Sigmoid colon (tissue), 7 donors: ENCODE measurements at places on chromosomes 2 and 18. TPM values are rescaled to one million over a fixed set of nuclear protein-coding genes. Genes with fewer than 3 reads are reported as not detected.

C2orf81 gene
- 2.2 TPM for total RNA-seq

DNA sequence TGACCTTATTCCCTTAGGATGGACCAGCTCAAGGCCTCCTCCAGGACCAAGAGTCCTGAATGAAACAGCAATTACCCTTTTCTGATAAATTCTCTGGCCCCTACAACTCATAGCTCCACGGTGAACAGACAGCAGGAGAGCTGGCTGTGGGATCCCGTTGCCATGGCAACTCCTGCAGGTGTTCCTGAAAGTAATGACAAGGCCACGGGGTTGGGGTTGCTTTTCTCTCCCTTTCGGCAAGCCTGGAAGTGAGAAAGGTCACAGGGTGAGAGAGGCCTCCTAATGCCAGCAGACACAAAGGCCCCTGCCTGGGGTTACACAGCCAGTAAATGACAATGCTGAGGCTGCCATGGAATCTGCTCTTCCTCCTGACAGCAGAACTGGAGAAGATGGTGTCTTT is 403.0 kb downstream of the NBAS start:
- H3K4me1 ChIP-seq = peaks cover 8% of the 10 kb centered on the region
- H3K4me3 ChIP-seq = no peak overlapping the region
- no peaks in the 10 kb centered on the region for H3K36me3 ChIP-seq

DNA sequence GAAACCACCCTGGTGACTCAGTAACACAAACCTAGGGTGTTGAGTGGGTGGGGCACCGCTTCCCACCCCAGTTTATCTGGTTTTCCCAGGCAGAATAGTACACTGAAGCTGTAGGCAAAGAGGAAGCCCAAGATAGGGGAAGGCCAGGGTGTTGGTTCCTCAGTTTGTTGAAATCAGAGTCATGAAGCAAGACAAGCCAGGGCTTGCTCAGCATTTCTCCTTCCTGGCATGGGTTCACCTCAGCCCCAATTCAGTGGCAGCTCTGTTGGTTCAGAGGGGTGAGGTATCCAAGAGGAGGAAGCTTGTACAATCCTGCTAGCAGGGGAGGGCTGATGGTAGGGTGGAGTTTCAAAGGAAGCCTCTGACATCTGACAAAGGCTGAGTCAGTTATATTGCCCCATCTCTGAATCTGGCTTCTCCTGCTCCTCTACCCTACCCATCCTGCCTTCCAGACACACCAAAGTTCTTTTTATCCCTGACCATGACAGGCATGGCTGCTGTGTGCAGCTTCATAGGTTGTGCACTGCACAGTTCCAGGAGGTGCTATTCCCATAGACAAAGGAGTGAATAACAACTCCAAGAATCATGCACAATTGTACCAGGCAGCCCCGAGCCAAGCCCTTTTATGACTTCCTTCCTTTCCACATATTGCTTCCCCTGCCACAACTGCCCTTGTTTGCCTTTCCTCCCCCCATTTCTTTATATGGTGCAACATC is 24.9 kb upstream of the RAB10 start:
- peak; percentile 79 for DNase-seq
- H3K36me3 ChIP-seq = no peaks in the 10 kb centered on the region
- no peaks in the 10 kb centered on the region for H3K27me3 ChIP-seq

DNA sequence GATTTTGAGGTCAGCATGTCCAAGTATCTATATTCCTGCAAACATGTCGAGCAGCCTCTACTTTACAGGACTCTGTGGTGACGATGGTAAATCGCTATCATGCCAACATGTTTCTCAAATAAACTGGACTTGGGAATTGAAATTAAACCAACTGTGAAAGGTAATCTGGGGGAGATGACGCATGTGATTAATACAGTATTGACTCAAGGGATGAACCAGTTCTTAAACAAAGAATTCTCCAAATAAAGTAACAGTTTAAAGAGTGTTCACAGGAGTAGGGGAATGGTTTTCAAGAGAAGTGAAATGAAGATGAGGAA is 54.3 kb downstream of the THUMPD2 start:
- no peak for DNase-seq
- H3K36me3 ChIP-seq = no peaks in the 10 kb centered on the region
- no peaks in the 10 kb centered on the region for H3K27me3 ChIP-seq

DYNC2LI1 gene
- total RNA-seq = 21.0 TPM

GRCh38 chr2:110834134-110834827 is 101.9 kb downstream of the ACOXL start:
- H3K27me3 ChIP-seq = no peaks in the 10 kb centered on the region
- no peak overlapping the region for H3K27ac ChIP-seq
- no peaks in the 10 kb centered on the region for H3K36me3 ChIP-seq
- H3K4me3 ChIP-seq = no peak overlapping the region

DNMT3A gene
- 18.1 TPM for total RNA-seq

DNA sequence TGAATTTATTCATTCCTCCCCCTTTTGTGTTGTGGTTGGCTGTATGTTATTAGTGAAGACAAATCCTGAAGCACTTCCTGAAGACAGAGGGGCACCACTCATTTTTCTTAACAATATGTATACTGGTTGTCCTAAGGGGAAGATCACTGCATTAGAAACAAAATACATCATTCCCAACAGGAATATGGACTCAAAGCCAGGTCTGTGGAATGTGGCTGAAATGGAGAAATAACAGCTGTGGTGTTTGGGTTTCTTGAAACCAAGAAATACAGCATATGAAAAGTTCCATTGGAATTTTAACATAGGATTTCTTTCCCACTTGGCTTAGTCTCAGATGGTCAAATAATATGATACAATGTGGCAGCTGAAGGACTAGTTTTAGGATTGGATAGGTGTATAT is 267.6 kb downstream of the KCNE4 start:
- no peak overlapping the region for H3K4me3 ChIP-seq
- H3K27ac ChIP-seq = no peak overlapping the region
- no peaks in the 10 kb centered on the region for H3K27me3 ChIP-seq

CAVIN2 gene
- total RNA-seq = 138 TPM

ASB18 gene
- not detected for total RNA-seq

DNA sequence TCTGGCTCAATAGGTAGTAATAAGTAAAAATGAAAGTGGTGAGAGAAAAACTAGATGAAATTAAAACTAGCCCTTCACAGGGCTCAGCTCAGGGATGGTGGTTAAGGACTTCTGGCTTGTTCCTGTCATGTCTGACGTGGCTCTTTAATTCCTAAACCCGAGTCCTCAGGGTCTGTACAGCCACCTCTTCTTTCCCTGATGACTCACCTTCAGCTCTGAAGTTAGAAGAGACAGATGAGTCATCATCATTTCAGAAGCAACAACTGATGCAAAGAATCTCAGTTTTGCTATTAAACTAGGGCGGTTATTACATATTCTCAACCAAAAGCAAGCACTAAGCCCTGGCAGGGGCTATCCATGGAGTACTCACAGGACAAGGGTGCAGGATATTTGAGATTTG is 24.0 kb upstream of the ITGB6 start:
- H3K36me3 ChIP-seq = no peaks in the 10 kb centered on the region
- no peak for DNase-seq
- peak overlapping the region; percentile 19 for H3K27ac ChIP-seq
- H3K4me3 ChIP-seq = no peak overlapping the region

- peak overlapping the region; percentile 51 for H3K27ac ChIP-seq
- H3K36me3 ChIP-seq = no peaks in the 10 kb centered on the region
- peaks cover 15% of the 10 kb centered on the region for H3K4me1 ChIP-seq
- no peaks in the 10 kb centered on the region for H3K27me3 ChIP-seq
Observed at GRCh38 chr18:56139372-56139771, 499.0 kb downstream of the TXNL1 start.

- no peak overlapping the region for H3K4me3 ChIP-seq
- no peak for DNase-seq
- H3K27me3 ChIP-seq = no peaks in the 10 kb centered on the region
- H3K4me1 ChIP-seq = no peaks in the 10 kb centered on the region
Observed at GRCh38 chr2:128922154-128922553, 603.5 kb upstream of the HS6ST1 start.

GRCh38 chr18:23198217-23198845 is 63.0 kb downstream of the CABLES1 start:
- H3K36me3 ChIP-seq = no peaks in the 10 kb centered on the region
- H3K4me1 ChIP-seq = no peaks in the 10 kb centered on the region
- no peak for DNase-seq
- no peak overlapping the region for H3K4me3 ChIP-seq
- no peaks in the 10 kb centered on the region for H3K27me3 ChIP-seq
- H3K27ac ChIP-seq = no peak overlapping the region

RGPD3 gene
- total RNA-seq = 0.82 TPM

DNA sequence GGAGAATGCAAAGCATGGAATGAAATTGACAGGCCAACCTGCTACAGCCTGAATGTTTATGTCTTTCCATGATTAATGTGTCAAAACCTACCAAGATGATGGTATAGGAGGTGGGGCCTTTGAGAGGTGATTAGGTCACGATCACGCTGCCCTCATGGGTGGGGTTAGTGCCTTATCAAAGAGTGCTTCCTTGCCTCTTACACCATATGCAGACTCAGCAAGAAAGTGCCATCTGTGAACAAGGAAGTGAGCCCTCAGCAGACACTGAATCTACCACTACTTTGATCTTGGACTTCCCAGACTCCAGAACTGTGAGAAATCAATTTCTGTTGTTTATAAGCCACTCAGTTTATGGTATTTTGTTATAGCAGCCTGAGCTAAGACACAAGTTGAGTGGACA is 147.5 kb upstream of the BCL2L11 start:
- H3K4me3 ChIP-seq = no peak overlapping the region
- H3K27me3 ChIP-seq = no peaks in the 10 kb centered on the region
- no peaks in the 10 kb centered on the region for H3K4me1 ChIP-seq
- H3K36me3 ChIP-seq = no peaks in the 10 kb centered on the region

GRCh38 chr2:47339745-47340541 is 63.0 kb upstream of the MSH2 start:
- H3K4me3 ChIP-seq = no peak overlapping the region
- DNase-seq = no peak
- no peaks in the 10 kb centered on the region for H3K27me3 ChIP-seq
- H3K27ac ChIP-seq = no peak overlapping the region
- no peaks in the 10 kb centered on the region for H3K36me3 ChIP-seq

GRCh38 chr2:24459224-24460161 is 31.6 kb upstream of the NCOA1 start:
- H3K27me3 ChIP-seq = no peaks in the 10 kb centered on the region
- no peak overlapping the region for H3K4me3 ChIP-seq
- H3K27ac ChIP-seq = no peak overlapping the region
- H3K36me3 ChIP-seq = no peaks in the 10 kb centered on the region

EIF2AK2 gene
- total RNA-seq = 26.9 TPM

COPS9 gene
- total RNA-seq = 235 TPM

DNA sequence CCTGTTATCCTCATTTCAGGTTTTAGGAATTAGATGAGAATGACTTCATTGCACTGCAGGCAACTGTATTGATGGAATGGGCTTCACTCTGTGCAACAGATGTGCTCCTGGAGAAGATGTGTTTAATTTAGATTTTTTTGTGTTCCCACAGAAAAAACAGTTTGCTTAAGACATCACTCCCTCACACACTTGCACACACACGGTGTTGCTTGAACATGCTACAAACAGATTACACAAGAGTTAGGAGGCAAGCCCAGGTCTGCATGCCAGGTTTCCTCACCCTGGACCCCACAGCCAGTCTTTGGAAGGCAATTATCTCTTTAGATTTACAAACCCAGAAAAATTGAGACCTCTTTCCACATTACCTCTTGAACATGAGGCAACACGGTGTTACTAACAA is 93.7 kb upstream of the KLHL29 start:
- DNase-seq = peak; percentile 87
- no peak overlapping the region for H3K27ac ChIP-seq
- H3K36me3 ChIP-seq = no peaks in the 10 kb centered on the region
- no peaks in the 10 kb centered on the region for H3K27me3 ChIP-seq

DNA sequence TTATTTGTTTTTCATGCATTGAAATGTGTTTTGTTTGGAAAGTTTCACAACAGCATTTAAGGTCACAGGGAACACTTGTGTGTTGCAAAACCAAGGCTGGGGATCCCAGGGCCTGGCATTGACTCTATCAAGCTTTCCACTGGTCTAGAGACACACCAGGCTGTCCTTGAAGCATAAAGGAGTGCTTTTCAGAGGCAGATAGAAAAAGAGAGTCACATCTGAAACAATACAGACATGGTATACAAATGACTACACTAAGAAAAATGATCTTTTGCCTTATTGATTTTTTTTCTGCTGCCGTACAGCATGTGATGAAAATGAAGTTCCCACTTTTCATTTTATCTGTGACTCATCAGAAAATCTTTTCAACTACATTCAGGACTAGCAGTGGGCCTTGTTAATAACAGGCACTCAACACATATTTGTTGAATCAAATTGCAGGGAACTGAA is 61.9 kb upstream of the ZCCHC2 start:
- H3K27me3 ChIP-seq = no peaks in the 10 kb centered on the region
- no peak overlapping the region for H3K27ac ChIP-seq
- H3K4me3 ChIP-seq = no peak overlapping the region
- H3K36me3 ChIP-seq = no peaks in the 10 kb centered on the region

AQP12A gene
- not detected for total RNA-seq

DNA sequence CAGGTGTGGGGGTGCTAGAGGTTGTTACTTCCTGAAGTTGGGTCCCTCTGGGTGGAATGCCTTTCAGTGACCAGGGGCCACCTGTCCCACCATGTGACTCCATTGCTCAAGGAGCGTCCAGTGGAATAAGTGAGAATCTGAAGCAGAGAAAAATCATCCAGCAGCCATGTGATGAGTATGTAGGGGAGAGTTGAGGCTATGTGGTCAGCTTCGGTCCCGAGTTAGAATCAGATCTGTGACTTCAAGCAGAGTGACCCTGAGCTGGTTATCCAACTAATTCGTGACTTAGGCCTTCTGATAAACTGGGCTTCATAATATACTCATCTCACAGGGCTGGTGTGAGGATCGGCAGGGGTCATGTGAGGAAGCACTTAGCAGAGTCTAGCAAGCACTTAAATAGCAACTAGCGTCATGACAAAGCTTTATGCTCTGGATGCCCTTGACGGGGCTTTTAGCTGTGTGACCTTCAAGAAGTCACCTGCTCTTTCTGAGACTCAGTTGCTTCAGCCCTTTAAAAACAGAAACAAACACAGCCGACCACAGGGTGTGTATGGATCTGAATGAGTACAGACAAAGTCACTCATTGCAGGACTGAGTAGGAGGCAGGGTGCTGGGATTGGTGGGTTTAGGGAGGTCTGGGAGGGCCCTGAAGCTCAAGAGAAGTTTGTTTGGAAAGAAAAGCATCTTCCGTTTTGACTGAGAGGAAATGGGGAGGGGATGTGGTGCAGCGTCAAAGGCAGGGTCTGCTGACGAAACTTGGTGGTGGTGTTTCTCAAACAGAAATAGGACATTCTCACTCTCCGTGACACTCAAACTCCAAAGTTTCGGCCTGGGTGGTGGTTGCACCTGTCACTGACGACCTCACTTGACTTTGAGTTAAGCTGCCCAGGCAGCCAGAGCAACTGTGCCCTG is 264.0 kb upstream of the CXCR4 start:
- H3K27ac ChIP-seq = no peak overlapping the region
- H3K27me3 ChIP-seq = no peaks in the 10 kb centered on the region
- H3K4me1 ChIP-seq = peaks cover 14% of the 10 kb centered on the region
- DNase-seq = no peak
- H3K36me3 ChIP-seq = no peaks in the 10 kb centered on the region

DNA sequence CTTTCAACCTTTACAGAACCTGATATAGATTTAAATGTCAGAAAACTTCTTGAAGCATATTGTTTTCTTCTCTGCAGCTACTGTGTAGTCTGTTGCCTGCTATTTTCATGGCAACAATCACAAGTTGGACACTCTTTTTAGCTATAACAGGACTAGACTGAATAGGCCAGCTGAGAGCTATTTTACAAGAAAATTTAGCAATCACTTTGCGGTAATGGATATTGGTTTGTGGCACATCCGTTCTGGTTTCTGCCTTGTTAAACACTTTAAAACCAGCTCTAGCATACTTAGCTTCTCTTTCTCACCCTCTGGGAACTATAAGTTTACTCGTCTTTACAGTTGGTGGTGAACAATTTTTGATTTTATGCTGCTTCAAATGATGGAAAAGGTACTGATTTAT is 125.7 kb downstream of the MAP2 start:
- no peak for DNase-seq
- no peaks in the 10 kb centered on the region for H3K36me3 ChIP-seq
- no peaks in the 10 kb centered on the region for H3K27me3 ChIP-seq
- no peak overlapping the region for H3K4me3 ChIP-seq
- H3K4me1 ChIP-seq = no peaks in the 10 kb centered on the region
- H3K27ac ChIP-seq = no peak overlapping the region
